ENCODE measurements at places on chromosomes 16 and 17.
A peak's percentile ranks its signal among the peaks of the same experiment; 100 is the strongest.

DNA sequence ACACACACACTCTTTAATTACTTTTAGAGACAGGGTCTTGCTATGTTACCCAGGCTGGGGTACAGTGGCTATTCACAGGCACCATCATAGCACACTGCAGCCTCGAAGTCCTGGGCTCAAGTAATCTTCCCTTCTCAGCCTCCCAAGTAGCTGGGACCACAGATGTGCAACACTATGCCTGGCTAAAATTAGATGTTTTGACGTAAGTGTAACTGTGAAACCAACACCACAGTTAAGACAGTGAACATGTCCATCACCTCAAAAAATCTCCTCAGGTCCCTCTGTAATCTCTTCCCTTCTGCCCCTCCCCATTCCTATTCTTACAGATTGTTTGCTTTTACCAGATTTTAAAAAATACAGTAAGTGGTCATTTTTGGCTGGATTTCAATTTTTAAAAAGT is 66.7 kb downstream of the RPGRIP1L start:
- no peak for DNase-seq

- no peak for DNase-seq
Observed at GRCh38 chr17:37312137-37312923, 63.5 kb upstream of the C17orf78 start.

DNA sequence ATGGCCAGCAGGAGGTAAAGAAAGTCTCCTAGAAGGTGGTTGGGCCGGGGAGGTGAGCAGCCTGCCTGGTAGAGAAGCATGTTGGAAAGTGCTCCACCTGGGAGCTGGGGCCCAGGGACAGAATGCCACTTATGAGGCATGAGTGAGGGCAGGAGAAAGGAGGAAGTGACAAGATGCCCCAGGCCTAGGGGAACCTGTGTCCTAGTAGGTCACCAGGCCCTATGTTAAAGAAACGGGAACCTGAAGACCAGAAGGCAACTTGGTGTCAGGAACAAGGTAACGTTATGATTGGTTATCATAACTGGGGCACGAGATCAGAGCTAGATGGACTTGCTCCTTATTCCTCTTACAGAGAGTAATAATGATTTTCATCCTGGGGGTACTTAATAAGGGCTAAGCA is 34.3 kb downstream of the PITPNC1 start:
- no peak for DNase-seq

DNA sequence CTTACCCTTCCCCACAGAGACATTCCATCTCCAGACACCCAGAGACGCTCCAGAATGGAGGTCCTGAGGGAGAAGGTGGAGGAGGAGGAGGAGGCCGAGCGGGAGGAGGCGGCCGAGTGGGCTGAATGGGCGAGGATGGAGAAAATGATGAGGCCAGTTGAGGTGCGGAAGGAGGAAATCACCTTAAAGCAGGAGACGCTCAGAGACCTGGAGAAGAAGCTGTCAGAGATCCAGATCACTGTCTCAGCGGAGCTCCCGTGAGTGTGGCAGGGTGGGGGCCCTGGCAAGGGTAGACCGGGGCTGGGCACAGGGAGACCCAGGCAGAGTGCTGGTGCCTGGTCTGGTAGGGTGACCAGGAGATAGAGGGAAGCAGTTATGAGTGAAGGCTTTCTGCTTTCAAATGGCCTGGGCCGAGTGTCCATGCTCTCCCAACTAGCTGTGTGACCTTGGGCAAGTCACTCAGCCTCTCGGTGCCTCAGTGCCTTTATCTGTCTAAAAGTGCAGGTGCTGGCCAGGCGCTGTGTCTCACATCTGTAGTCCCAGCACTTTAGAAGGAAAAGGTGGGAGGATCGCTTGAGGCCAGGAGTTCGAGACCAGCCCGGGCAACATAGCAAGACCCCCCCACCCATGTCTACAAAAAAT is 3.4 kb downstream of the DRC7 start:
- no peak for DNase-seq

DNA sequence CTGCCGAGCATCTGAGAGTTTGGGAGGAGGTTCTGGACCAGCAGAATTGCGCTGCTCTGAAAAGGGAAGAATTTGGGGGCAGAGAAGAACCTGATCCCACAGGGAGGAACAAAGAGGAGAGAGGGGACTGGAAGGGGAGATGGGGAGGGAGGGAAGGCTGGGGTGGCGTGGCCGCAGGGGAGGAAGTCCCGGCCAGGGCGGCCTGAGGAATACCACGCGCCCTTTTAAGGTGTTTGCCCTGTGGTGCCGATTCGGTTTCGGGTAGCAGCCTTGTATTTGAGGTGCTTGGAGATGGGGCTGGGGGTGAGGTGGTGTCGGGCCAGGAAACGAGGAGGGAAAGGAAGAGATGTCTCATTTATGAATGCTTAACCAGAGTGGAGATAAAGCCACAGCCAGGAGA is 51.3 kb downstream of the AKAP1 start:
- no peak for DNase-seq

GRCh38 chr17:78748048-78748729 is 33.9 kb downstream of the CYTH1 start:
- DNase-seq, result no peak

DNA sequence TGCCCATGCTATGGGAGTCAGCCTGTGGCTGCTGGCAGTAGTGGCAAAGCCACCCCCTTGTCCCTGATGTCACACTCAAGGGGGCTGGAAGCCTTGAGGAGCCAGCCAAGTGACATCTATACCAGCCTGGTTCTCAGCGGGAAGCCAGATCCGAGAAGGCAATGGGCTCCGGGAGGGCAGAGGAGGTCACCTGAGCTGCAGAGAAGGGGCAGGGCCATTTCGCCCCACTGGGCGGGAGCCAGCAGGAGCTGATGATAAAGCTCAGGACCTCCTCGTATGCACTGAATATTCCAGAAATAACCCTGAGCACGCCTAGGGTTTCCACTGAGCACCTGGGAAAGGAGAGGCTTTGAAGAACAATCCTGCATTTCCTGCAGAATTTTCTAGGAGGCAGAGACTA is 19.0 kb downstream of the MRPS23 start:
- DNase-seq, result no peak

- no peak for DNase-seq
Observed at GRCh38 chr16:75097941-75098901, 18.4 kb downstream of the LDHD start.

GRCh38 chr16:13376174-13376573 is 474.8 kb downstream of the SHISA9 start:
- DNase-seq, result no peak

DNA sequence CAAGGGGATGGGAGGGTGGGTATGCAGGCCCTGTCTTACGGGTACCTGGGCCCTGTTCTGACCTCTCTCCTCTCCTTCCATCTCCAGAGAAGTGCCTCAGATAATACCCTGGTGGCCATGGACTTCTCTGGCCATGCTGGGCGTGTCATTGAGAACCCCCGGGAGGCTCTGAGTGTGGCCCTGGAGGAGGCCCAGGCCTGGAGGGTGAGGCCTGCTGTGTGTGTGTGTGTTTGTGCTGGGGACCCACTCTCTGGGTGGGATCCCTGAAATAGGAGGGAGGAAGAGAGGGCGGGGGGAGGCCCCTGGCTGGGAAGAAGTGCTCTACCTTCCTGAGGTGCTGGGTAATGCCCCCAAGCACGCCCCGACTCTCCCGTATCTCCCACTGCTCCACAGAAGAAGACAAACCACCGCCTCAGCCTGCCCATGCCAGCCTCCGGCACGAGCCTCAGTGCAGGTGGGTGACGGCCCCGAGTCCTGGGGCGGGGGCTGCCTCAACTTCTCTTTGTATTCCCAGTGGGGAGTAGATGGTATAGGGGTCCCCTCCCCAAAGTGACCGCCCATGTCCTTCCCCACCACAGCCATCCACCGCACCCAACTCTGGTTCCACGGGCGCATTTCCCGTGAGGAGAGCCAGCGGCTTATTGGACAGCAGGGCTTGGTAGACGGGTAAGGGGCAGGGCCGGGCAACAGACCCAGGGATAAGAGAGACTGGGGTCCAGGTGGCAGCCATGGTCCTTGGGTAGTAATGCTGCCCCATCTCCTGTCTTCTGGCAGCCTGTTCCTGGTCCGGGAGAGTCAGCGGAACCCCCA is 7.8 kb downstream of the GRB7 start:
- DNase-seq, result no peak

DNA sequence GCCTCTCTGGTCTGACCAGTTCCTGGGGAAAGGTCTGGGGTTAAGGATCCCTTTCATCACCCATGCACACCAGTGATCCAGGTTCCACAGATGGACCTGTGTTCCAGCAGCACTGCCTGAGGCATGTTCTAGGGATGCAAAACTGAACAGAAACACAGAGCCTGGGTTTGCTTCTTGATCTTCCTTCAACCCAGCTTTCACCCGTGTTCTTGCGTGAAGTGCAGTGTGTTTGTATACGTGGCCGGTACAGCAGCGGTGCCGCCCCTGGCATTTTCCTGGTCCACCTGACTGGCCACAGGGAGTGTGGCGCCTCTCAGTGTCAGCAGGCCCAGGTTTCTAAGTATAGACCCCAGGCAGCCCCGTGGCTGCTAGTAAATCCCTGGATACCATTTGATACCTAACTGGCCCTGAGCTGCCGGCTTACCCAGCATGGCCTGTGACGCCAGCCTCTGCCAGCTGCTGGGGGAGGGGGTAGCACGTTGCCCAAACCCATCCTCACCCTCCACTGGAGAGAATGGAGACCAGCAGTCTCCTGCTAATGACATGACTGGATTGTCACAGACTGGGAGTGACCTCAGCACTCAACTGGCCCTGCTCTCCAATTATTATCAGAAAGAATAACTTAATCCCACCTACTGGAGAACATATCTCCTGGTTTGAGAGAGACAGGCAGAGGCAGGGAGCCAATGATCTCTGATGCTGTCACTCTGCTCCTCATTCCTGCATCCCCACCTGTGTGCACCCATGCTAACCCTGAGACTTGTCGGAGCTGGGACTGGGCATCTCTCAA is 59.2 kb upstream of the LGALS9 start:
- DNase-seq, result no peak

GRCh38 chr17:35254107-35254773 is 11.4 kb downstream of the SLFN5 start:
- DNase-seq, result peak; percentile 48

DNA sequence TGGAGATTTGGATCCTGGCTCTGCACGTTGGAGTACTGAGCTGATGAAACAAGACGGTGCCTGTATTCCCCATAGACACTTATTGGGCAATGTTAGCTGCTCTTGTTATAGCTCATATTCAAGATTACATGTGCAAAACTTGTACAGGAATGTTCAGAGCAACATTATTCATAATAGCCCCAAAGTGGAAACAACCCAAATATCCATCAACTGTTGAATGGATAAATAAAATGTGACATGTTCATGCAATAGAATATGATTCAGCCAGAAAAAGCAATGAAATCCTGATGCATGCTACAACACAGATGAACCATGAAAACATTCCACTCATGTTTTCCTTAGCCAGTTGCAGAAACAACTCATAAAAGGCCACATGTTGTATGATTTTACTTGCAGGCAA is 5.7 kb upstream of the SDR42E1 start:
- DNase-seq, result no peak

Measured in left hindlimb (tissue), 1 donor.